Kidney epithelial cell (primary cell): ENCODE measurements at places on chromosomes 7 and 10.

GRCh38 chr10:107427016-107427415 lies 262.5 kb upstream of the SORCS1 start:
- DNase-seq = no peak

- DNase-seq = peak; percentile 28
Observed at GRCh38 chr7:31122649-31123058, 70.5 kb downstream of the ADCYAP1R1 start.

- no peak for DNase-seq
Observed at GRCh38 chr7:15433151-15433550, 128.7 kb downstream of the AGMO start.

DNA sequence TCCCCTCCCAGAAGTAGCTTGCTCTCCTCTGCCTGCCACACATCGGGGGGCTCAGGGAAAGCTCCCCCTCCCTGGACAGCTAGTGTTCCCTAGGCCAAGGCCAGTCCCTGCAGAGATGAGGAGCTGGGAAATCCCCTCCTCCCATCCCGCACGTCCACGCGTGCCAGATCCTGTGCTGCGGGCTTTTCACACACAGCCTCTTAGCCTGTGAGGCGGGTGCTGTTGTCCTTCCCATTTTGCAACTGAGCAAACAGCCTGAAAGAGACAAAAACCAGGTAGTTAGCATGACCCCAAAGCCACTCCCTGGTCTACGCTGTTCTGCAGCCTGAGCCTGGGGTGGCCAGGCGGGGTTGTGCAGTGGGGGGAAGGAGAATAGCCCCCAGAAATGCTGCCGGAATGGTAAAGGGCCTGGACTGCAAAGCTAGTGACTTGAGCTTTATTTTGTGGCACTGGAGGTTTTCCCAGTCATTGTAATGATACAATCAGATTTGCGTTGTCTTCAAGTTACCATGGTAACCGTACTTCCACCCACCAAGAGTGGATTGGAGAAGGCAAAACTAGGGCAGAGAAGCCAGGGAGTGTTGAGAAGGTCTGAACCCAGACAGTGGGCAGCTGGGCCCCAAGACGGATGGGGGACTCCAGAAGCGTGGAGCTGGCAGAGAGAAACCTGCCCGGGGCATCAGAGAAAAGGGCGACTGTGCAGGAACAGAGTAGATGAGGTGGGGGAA lies 98.6 kb upstream of the KCTD7 start:
- no peak for DNase-seq

GRCh38 chr7:132655131-132655727 lies 79.0 kb upstream of the PLXNA4 start:
- DNase-seq = no peak

GRCh38 chr7:129948877-129949291 lies 3.9 kb downstream of the UBE2H start:
- DNase-seq = peak; percentile 85

- no peak for DNase-seq
Observed at GRCh38 chr7:106522696-106523095, 138.3 kb downstream of the CCDC71L start.
